ENCODE measurements at places on chromosomes 3 and 15.

- no peak for DNase-seq
Observed at GRCh38 chr3:58434990-58435389, 1.4 kb upstream of the PDHB start.

GRCh38 chr15:90558171-90558573 lies 28.4 kb downstream of the CRTC3 start:
- no peak for DNase-seq

GRCh38 chr3:24197809-24198208 lies 252.7 kb downstream of the NR1D2 start:
- no peak for DNase-seq

- no peak for DNase-seq
Observed at GRCh38 chr3:156803952-156804741, 22.0 kb upstream of the LEKR1 start.

DNA sequence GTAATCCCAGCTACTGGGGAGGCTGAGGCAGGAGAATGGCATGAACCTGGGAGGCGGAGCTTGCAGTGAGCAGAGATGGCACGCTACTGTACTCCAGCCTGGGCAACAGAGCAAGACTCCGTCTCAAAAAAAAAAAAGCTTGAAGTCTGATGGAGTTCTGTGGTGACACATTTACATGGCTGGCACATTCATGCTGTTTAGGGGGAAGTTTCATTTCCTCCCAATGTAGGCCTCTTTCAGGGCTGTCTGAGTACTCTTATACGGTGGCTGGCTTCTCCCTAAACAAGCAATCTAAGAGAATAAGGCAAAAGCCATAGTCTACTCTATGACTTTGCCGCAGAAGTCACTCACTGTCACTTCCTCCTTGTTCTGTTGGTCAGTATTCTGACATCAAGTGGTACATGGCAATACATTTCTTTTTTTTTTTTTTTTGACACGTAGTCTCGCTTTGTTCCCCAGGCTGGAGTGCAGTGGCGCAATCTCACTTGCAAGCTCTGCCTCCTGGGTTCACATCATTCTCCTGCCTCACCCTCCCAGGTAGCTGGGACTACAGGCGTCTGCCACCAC lies 41.2 kb downstream of the OIP5 start:
- no peak for DNase-seq

GRCh38 chr3:77242371-77242770 lies 202.5 kb downstream of the ROBO2 start:
- no peak for DNase-seq

GRCh38 chr15:45869034-45869668 lies 234.3 kb downstream of the SQOR start:
- no peak for DNase-seq

- DNase-seq, result no peak
Observed at GRCh38 chr3:14767245-14768051, 51.3 kb upstream of the FGD5 start.

GRCh38 chr3:52786330-52787215 lies 8.0 kb upstream of the ITIH3 start:
- DNase-seq, result no peak

GRCh38 chr3:181558870-181559269 lies 152.9 kb upstream of the SOX2 start:
- no peak for DNase-seq

DNA sequence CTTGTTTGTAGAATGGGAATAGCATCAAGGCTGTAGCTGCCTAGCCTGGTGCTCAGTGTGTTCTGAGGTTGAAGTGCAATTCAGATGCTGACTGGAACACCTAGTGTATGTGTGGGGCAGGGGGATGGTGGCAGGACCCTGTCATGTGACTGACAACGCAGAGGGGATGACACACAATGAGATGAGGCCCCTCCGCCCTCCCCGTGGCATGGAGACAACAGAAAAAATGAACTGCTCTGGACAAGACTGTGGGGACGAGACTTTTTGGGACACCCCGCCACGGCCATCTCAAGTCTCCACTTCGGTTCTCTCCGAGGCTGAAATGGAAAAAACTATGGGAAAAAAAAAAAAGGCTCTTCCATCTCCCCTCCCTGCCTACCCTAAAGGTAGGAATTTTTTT lies 10.4 kb upstream of the SEC13 start:
- DNase-seq, result no peak

GRCh38 chr15:66766282-66767230 lies 64.5 kb downstream of the SMAD6 start:
- no peak for DNase-seq

GRCh38 chr15:57527382-57528091 lies 64.2 kb upstream of the MYZAP start:
- DNase-seq, result no peak

GRCh38 chr3:141379250-141379966 lies 11.1 kb downstream of the ZBTB38 start:
- no peak for DNase-seq

GRCh38 chr3:128950223-128950938 lies 43.5 kb downstream of the CFAP92 start:
- DNase-seq, result no peak

GRCh38 chr3:52373676-52374075 lies 57.6 kb downstream of the DNAH1 start:
- no peak for DNase-seq

DNA sequence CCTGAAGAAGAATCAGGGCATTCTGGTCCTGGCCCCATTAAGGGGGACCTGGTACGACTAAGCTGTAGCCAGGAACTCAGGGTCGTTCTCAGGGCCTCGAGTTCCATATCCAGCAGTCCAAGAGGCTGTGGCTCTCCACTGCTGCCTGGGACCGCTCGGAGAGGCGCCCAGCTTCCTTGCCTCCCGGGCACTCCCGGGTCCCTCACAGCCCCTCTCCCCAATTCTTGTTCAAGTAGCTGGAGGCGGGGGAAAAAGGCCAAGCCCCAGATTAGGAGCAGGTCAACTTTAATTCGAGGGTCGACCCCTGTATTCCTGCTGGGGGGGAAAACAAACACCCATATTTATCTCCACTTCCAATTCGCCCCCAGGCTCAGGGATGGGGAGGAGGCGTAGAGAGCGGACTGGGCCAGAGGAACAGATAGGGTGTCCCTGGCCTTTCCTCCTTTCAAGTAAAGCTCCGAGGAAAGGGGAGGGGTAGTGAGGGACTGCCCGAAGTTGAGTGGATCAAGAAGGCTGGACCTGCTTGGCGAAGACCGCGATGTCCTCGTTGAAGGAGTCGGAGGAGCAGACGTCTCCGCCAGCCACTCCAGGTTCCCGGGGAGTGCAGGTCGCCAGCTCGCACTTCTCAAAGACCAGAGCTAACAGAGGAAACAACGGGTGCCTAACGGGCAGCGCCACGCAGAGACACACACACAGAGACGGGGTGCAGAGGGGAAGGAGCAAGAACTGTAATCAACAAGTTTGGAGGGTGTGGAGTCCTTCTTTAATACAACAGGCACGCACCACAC lies 4.4 kb downstream of the MEIS2 start:
- DNase-seq, result no peak

GRCh38 chr15:66982816-66983215 lies 82.6 kb upstream of the SMAD3 start:
- DNase-seq, result no peak
